ENCODE measurements at places on chromosomes 12 and 14. TPM values are rescaled to one million over a fixed set of nuclear protein-coding genes. Genes with fewer than 3 reads are reported as not detected.

DNA sequence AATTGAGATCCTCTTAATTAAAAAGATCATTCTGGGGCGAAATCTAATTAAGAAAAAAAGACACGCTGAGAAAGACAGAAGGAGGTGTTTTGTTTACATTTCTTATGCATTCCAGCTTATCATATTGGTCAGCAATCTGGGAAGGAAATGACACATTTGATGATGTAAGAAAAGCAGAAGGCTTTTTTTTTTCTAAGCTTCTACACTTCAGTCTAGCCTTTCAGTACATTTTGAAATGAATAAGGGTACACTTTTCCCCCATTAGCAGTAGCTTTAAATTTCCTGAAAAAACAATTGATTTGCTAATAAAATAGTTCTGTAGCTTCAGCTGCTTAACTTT, 5.9 kb upstream of the GSC start:
- DNase-seq = no peak

DNA sequence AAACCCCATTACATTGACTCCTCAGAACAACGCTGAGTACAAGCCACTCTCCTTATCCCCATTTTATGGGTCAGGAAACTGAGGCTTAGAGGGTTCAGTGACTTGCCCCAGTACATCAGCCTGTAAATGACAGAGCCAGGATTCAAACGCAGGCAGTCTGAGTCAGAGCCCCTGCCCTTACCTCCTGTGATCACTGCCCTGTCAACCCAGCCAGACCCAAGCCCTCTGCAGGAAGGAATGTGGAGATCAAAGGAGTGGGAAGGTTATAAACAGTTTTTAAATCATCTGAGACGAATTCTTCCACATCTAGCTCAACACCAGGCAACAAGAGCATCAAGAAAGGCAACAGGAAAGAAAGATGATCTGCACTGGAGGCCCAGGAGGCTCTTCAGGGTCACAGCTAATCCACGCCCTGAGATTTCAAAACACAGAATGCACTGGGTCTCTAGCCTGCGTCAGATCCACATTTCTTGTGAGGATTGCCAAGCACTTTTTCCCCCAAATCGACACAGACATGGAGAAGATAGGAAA, 38.5 kb downstream of the SPTB start:
- DNase-seq = peak; percentile 32

DNA sequence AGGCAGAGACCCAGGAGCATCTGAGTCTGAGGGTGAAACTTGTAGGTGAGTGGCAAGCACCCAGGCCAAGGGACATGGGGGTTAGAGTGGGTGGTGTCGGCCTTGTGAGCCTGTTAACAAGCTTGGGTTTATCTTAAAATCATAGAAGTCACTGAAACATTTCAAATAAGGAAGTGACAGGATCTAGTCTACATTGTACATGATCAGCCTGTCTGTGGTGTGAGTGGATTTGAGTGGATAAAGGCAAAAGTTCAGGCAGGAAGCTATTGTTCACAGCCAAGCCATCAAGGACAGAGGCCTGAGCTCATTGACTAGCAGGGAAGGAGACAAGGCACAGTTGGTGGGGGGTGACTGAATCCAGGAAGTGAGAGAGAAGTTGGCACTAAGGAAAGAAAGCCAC, 59.3 kb upstream of the FKBP4 start:
- no peak for DNase-seq

- no peak for DNase-seq
Observed at GRCh38 chr12:32089156-32089555, 17.5 kb upstream of the BICD1 start.

DNA sequence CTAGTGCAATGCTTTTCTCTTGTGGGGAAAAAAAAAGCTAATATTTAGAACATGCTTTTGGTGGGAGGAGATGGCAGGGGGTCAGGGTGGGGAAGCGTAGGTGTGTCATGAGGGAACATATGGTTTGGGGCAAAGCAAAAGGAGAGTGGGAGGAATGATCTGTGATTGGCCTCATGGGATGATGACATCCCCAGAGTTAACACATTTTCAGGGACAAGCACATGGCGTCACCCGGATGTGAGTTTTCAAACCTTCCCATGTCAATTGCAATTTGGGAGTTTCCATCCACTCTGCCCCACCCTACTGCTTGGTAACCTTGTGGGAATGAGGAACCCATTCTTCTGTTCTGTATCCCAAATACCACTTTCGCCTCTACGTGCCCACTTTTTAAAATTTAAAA, 164.2 kb downstream of the SSPN start:
- no peak for DNase-seq

- peak; percentile 54 for DNase-seq
Observed at GRCh38 chr12:15188127-15188526, 33.1 kb downstream of the RERG start.

DNA sequence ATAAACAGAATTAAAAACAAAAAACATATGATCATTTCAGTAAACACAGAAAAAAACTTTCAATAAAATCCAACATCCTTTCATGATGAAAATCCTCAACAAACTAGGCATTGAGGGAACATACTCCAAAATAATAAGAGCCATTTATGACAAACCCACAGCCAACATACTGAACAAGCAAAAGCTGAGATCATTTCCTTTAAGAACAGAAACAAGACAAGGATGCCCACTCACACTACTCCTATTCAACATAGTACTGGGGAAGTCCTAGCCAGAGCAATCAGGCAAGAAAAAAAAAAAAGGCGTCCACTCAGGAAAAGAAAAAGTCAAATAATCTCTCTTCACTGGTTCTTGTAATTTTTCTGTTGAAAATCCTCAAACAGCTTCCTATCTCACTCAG, 30.1 kb downstream of the MRPL42 start:
- DNase-seq = no peak

DNA sequence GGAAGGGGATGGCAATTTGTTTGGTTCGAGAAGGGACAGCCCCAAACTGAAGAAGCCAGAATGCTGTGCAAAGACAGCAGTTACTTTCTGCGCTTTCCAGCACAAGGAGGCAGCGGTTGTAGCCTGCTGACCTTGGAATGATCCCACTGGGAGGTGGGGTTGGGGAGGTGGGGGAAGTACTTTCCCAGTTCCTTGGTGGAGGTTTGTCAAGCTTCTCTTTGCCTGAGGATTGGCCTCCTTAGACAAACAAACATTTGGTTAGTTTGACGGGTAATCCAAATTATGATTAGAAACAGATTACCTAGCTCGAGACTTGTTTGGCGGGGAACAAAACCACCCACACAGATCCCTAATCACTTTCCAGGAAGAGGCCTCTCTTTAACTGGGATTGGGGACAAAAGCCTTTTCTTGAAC, 79.1 kb upstream of the EGLN3 start:
- DNase-seq = no peak

DNA sequence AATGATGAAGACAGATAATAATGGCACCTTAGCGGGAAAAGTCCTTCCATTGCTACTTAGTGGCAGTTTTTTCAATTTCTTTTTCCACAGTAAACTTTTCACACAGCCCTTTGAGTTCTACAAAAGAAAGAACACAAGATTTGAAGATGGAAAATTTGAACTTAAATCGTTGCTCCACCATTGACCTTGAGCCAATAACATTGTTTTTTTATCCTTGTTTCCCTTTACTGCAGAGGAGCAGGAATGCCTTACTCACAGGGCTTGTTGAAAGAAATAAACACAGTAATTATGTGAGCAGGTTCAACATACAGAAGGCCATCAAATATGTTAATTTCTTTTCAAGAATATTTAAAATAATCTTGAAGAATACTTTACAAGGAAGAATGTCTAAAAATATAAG, 181.5 kb upstream of the KRR1 start:
- DNase-seq = no peak

DNA sequence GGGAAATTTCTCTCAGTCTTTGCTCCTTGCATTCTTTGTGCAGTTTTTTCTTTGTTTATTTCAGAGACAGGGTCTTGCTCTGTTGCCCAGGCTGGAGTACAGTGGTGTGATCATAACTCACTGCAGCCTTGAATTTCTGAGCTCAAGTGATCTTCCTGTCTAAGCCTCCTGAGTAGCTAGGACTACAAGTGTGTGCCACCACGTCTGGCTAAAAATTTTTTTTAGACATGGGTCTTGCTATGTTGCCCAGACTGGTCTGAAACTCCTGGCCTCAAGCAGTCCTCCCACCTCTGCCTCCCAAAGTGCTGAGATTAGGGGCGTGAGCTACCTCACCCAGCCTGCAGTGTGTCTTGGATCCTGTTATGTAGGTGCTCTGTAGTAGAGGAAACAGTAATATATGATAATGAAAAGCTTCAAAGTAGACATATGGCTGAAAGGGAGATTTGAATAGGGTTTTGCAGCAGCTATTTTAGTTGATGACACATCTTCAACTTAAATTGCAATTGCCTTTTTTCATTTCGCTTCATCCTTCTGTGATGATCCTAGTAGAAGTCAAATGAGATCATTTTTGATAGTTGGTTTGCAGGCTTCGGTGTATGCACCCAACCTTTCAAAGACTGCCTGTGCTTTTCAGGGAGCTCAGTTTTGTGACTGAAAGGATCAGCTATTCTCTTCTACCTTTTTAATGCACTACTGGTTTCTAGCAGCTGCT, 75.4 kb downstream of the FUT8 start:
- DNase-seq = no peak

DNA sequence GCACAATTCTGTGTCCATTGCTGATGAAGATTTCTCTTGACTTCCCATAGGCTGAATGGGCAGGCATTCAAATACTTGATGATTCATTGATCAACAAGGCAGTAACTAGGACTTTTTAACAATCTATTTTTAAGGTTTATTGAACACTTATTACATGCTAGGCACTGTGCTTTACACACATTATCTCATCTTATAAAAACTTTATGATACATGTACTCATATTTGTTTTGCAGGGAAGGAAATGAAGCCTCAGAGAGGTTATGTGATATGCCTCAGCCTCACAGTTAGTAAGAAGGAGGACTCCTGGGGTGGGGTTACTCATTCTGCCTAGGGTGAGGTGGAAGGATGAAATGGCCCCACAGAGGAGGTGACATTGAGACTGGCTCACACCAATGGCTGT, 12.9 kb upstream of the EMP1 start:
- no peak for DNase-seq

STAB2 gene
- total RNA-seq = not detected

GUCY2C gene
- not detected for total RNA-seq

SOX5 gene
- total RNA-seq = 0.17 TPM

TMPRSS12 gene
- total RNA-seq = not detected

Measured in epithelial cell of proximal tubule (primary cell).